ENCODE measurements at places on chromosomes 13 and 19.

GRCh38 chr19:36805364-36805763 is 32.8 kb upstream of the ZNF850 start:
- no peak for DNase-seq

DNA sequence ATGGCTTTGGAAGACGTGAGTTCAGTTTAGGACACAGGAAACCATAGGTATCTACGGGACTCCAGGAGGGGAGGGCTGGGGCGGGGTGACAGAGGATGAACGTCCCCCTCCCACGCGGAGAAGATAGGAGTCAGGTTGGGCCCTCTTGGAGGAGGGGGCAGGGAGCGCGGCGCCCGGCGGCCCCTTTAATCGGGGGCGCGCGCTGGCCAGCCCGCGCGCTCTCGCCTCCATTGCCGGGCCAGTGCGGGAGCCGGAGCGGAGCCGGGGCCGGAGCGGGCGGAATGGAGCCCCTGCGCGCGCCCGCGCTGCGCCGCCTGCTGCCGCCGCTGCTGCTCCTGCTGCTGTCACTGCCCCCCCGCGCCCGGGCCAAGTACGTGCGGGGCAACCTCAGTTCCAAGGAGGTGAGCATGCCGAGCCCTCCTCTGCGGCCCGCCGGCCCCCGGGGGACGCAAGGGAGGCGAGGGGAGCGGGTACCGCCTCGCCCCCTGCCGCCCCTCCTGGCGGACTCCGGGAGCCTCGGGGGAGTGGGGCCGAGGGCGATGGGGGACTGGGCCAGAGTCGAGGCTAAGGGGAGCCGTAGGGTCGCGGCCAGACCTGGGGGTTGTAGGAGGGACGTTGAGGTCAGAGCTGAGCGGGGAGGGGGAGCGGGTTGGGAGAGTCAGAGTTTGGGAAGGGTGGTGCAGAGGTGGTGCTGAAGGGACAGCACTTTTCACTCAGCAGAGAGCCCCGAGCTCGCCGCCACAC is at the start of gene TMEM145:
Gene TMEM145 (plus strand): TSS at position 214 of the 744 bp plus-strand sequence. CDS start 68 bp downstream, at position 282.
- no peak for DNase-seq

DNA sequence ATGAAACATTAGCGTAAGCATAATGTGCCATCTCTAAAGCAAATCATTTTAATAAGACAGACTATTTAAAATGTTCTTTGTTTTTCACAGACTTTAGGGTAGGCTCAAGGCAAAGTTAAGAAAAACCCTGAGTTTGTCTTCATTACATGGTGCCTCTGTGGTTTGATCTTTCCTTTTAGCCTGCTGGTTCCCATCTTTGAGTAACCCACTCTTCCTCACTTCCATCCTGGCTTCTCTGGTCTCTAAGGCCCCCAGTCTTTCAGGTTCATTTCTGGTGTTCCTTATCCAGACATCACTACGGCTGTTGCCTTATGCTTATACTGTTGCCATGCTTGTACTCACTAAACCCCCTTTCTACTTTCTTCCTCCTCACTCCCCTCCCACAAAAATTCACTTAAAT is 38.4 kb downstream of the DACH1 start:
- DNase-seq = no peak

DNA sequence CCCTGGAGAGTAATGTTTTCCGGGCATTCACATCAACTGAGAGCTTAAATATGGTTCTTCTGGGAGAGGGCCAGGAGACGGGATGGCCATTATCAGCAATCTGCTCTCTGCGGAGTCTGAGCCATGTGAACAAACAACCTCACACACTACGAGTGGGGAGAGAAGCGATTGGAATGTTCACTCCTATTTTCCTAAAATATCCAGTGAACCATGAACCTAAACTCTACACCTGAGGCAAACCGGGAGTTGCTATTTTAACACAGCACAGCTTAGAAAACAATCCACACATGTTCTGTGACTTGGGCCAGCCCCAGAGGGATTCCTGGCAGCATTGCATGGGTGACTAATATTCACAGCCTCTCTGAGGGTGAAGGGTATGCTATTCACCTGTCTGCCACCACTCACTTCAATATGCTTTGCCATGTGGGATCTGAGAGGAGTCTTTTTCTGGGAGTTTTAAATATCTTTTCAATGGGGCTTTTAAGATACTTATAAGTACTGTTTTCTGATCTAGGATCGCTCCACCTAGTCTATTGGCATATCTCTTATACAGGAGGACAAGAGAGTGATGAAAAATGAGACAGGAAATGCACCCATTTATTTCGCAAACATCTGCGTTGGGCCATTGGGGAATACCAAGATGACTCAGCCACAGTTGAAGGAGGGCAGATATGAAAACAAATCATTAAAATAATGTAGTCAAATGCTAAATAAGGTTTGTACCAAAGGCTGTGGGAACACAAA is 72.6 kb upstream of the SERP2 start:
- DNase-seq = no peak

DNA sequence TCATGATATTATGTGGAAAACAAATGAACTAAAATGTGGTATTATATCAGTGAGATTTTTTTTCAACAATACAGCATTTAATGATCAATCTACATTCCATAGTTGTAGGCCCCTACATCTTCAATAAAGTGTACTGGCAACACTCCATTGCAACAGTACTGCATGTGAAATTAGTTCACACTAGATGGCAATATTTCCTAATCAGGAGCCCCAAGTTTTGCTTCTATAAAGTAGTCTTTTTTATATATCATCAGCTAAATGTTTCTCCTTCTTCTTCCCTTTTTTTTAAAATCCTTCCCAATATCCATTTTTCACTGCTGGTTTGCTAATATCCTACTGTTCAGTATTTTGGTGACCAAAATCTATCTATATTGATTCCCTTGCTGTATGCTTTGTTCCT is 528.3 kb upstream of the ATXN8OS start:
- DNase-seq = no peak

- no peak for DNase-seq
Observed at GRCh38 chr13:36548129-36548528, 115.8 kb downstream of the CCNA1 start.

GRCh38 chr13:97946951-97947588 is 6.4 kb upstream of the IPO5 start:
- no peak for DNase-seq

DNA sequence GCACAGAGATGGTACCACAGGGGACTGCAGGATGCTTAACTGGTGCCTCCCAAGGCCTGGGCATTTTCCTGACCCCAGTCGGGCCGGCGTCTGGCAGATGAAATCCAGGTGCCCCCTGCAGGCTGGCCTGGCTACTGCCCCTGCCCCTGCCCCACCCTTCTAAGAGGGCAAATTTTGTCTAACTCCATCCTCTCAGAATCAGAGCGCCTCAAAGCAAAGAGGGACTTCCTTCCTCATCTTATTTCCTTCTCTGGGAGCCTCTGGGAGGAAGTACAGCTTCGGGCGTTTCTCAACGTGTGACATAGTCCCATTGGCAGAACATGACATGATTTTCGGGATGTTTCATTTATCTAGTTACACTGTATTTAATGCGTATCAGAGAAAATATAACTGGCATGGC is 2.7 kb downstream of the PRKACA start:
- no peak for DNase-seq

GRCh38 chr13:33487575-33488243 is 202.2 kb upstream of the STARD13 start:
- DNase-seq = no peak

- DNase-seq = no peak
Observed at GRCh38 chr19:28472843-28473242, 740.1 kb downstream of the UQCRFS1 start.

Data from omental fat pad (tissue), 4 donors.